Kidney (tissue), 22 donors: ENCODE measurements at places on chromosomes 5 and 9.

- DNase-seq: no peak
These were observed 93.8 kb upstream of the GRHPR start for GRCh38 chr9:37328556-37329227.

DNA sequence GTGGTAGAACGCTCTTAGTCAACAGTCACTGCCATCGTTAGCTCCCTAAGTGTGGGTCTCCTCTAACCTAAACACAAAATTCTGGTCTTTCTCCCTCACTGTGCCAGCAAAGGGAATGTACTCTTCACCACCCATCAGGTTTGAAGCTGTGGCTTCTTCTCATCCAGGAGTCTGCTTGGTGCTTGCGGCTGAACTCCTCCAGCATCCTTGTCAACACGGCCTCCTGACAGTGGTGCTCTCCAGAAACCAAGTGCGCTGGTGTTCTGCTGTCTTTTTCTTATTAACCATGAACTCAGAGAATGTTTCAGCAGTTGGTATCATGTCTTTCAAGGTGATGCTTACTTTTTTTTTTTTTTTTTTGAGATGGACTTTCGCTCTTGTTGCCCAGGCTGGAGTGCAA is 23.9 kb upstream of the LPCAT1 start:
- no peak for DNase-seq

- DNase-seq: no peak
These were observed 408.1 kb downstream of the MAT2B start for GRCh38 chr5:163913548-163913947.

DNA sequence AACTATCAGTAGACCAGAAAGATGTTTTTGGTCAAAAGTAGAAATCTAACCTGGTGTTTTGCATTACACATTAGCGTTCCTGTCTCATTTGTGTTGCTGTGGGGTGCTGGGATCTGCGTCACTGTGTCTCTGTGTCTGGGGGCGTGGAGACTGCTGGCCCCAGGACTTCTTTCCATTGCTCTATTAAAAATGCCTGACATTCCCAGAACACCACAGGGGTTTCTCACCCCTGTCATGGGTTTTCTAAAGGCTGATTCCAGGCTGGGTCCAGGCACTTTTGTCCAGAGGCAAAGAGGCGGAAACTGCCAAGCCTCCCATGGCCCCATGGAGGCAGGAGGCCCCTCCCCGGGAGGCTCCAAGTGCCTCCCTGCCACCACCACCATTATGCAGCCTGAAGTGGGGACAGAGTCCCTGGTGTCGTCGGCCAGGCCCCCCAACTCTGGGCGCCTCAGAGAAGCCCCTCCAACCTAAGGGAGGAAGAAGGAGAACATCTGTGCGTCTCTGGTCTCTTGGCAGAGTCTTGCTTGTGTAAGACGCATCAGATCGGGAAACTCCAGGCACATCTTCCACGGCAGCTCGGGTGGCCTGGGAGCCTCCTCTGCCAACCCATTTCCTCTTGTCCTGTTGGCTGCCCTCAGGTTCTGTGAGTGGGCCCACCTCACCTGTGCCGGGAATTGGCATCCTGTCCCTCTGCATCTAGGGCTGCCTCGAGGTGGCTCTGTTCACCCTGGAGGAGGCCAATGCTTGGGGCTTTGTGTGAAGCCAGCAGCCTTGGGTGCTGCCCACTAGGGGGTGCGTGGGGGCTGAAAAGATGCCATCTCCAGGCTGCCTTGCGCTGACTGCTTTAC is 13.8 kb upstream of the PLEKHG4B start:
- peak; percentile 53 for DNase-seq

GRCh38 chr5:98621821-98622220 is 151.6 kb upstream of the RGMB start:
- DNase-seq: no peak

DNA sequence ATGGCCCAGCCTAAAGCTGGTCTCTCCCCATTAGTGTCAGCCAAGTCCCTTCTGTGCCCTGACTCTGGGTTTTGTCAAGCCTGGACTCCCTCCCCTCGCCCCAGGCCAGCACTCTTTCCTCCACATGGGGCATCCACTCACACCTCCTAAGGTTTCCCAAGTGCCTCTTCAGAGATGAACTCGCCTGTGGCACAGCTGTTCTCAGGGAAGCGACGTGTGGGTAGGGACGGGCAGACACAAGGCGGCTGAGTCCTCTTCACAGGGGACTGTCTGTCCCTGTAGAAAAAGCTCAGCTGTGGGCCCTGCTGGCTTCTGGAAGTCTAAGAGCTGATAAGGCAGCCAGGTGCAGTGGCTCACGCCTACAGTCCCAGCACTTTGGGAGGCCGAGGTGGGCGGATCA is 78.5 kb downstream of the CACNA1B start:
- no peak for DNase-seq

DNA sequence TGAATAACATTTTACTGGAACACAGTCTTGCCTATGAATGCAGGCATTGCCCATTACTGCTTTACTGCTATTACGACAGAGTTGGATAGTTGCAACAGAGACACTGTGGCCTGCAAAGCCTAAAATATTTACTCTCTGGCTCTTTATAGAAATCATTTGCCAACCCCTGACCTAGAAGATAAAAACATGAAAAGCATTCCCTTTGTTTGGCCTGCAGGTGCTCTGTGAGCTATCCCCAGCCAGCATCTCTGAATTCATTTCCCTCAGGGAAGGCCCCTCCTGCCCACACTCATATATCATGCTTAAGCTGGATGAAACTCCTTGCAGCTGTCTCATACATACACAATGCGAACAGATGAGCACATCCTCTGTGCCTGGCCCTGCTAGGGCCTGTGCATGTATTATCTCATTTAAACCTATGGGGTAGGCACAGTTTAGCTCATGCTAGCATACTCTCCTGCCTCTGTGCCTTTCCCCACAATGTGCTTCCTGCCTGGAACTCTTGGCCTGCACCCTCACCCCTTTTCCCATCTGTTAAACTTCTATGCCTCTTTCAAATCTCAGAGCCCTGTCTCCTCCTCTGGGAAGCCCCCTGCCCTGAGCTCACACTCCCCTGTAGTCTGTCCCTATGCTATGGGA is 193.1 kb downstream of the PAX5 start:
- DNase-seq: no peak

DNA sequence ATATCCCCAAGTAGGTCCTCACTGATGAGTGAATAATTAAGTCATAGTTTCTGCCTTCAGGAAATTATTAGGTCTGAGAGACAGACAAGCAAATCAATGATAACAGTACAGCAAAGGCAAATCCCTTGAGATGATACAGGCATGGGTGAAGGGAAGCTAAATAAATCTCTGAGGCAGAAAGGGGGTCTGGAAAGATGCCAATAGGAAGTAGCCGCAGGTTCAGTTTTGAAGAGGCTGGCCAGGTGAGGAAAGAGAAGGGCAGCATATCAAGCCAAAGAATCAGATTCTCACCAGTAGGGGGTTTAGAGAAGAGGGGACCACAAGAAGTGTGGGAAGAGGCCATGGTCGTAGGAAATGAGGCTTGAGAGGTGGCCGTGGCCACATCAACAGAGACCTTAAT is 85.8 kb downstream of the KIAA1958 start:
- DNase-seq: no peak

- no peak for DNase-seq
These were observed 37.5 kb upstream of the RGMB start for GRCh38 chr5:98735806-98736507.

GRCh38 chr5:108560581-108560980 is 178.7 kb upstream of the FBXL17 start:
- DNase-seq: no peak

- peak; percentile 42 for DNase-seq
These were observed 57.6 kb downstream of the DPYSL3 start for GRCh38 chr5:147452165-147452811.

- DNase-seq: peak; percentile 20
These were observed 631 bp downstream of the B4GALT7 start for GRCh38 chr5:177600508-177601018.

DNA sequence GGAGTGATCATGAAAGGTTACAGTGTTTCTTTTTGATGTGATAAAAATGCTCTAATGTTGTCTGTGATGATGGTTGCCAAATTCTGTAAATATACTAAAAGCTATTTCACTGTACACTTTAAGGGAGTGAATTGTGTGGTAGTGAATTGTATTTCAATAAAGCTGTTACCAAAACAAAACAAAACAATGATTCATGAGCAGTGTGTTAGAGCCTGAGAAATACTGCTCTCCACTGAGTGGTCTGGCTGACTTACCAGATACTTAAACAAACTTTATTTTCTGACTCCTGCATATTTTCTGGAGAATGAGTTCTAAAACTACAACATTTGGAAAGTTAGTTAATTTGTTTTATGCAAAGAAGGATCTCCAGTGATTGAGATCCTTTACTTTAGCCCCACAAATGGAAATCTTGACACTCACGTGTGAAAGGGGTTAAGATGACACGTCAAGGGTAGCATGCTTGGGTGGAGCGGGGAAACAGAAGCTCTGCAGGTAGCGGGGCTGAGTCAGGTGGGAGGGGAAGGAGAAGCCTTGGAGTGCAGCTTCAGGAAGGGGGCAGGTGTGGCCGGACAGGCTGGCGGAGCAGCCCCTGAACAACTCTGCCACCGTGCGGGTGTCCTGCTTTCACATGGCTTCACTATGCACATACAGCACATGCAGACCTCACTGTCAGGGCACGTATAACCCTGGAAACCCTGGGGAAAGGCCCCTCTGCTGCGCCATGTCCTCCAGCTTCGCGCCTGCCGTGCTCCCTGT is 256.7 kb downstream of the IRX1 start:
- DNase-seq: peak; percentile 72

- peak; percentile 80 for DNase-seq
These were observed 332.3 kb downstream of the CWC27 start for GRCh38 chr5:65100911-65101631.

DNA sequence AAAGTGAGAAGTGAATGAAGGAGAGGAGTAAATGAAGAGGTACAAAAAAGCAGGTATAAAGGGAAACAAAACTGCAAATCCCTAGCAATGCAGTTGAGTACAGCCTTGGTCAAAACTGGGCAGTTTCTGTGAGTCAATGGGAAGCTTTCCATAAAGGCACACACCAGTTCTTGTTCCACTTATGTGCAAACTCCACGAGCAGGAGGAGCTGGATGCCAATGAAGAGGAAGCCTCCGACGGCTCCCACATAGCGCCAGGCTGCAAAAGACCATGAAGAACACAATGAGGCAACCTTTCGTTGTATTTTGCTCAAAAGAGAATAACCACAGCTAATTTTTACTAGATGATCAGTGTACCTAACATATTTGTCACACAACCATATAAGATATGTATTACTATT is 81.1 kb downstream of the SERINC5 start:
- DNase-seq: no peak

GRCh38 chr5:32584646-32585045 is 711 bp upstream of the SUB1 start:
- no peak for DNase-seq

GRCh38 chr5:40871177-40871576 is 30.0 kb downstream of the CARD6 start:
- no peak for DNase-seq

DNA sequence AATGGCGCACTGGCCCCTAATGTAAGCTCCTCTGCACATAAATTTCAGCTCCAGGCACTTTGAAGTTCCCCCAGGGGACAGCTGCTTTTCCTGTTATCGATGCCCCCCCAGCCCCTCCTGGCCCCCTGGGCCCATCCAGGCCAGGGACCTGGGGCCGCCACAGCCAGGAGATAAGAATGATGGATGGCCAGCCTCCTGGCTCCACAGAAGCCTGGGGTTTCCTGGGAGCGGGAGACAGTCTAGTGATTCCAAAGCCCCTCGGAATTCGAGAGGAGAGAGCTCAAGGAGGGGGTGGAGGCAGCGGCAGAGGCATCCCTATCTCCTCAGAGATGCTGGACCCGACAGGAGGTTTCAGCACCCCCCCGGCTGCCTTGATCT is 98.4 kb upstream of the HAND1 start:
- DNase-seq: no peak

- DNase-seq: no peak
These were observed 6.4 kb upstream of the SLC2A8 start for GRCh38 chr9:127390563-127390962.

DNA sequence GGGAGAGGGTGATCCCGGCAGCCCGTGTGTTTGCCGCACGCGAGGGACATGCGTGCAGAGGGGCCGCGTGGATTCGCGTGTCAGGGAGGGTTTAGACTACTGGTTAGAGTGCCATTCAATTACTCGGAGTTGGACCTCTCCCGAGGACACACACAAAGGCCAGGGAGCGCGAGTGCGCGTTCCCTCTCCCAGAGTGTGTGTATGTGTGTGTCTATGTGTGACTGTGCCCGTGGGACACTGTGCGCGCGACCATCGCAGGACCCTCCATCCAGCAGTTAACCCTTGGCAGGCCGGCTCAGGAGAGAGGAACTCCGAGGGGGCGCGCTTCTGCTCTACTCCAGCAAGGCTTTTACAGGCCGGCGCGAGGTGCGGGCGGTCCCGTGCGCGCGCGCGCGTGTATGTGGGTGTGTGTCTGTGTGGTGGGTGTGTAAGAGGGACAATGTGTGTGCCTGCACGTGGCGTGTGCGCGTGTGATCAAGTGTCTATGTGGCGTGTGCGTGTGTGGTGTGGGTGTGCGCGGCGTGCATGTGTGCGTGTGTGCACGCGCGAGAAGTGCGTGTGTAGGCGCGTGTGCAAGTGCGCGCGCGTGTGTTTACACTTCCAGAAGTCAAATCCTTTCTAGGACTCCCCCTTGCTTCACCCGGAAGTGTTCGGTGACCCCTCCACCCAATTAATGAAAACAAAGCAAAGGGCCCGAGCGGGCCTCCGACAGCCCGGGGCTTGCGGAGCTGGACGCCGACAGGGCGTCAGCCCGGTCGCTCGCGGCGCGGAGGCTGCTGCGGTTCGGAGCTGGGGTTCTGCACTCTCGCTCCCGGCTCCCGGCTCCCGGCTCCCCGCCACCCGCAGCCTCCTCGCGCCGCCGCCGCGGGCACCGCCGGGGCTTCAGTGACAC is 75.3 kb upstream of the TBCA start:
- DNase-seq: peak; percentile 65

DNA sequence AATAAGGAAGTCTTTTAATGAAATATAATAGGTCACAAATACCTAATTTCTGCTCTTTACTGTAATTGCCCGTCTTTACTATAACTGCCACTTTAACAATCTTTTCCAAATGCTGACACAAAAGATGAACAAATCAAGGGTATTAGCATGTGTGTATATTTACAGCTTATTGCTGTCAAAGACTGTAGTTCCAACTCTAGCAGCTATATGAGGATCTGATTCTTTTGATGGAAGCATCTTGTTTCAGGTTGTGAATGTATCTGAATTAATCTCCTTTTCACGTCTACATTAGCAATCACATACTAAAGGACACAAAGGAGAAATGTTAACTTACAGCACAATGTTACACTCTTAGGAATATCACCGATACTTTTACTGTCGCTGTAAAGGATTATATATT is 27.9 kb downstream of the RFX3 start:
- DNase-seq: no peak

GRCh38 chr9:109600142-109600541 is 102.0 kb upstream of the PTPN3 start:
- no peak for DNase-seq

- peak; percentile 93 for DNase-seq
These were observed 616 bp upstream of the ENC1 start for GRCh38 chr5:74640954-74641734.

GRCh38 chr5:71757590-71758543 is 38.8 kb downstream of the CARTPT start:
- DNase-seq: peak; percentile 79

GRCh38 chr5:131983244-131983771 is 28.1 kb downstream of the ACSL6 start:
- peak; percentile 22 for DNase-seq

GRCh38 chr9:78510035-78510434 is 213.1 kb downstream of the PSAT1 start:
- DNase-seq: no peak
